Astrocyte of the spinal cord (primary cell): ENCODE measurements at places on chromosomes 16 and 17.

- DNase-seq, result peak; percentile 39
These were observed 15.2 kb downstream of the PIEZO1 start for GRCh38 chr16:88769617-88770460.

GRCh38 chr17:77124192-77124889 is 16.4 kb upstream of the SEC14L1 start:
- DNase-seq, result peak; percentile 84

- no peak for DNase-seq
These were observed 517.2 kb downstream of the RBFOX1 start for GRCh38 chr16:7849841-7850240.

GRCh38 chr16:64751906-64752305 is 370.0 kb downstream of the CDH11 start:
- DNase-seq, result peak; percentile 90

- no peak for DNase-seq
These were observed 537 bp downstream of the PALB2 start for GRCh38 chr16:23640615-23640930.

GRCh38 chr17:8324132-8324531 is 14.1 kb downstream of the ARHGEF15 start:
- DNase-seq, result no peak

DNA sequence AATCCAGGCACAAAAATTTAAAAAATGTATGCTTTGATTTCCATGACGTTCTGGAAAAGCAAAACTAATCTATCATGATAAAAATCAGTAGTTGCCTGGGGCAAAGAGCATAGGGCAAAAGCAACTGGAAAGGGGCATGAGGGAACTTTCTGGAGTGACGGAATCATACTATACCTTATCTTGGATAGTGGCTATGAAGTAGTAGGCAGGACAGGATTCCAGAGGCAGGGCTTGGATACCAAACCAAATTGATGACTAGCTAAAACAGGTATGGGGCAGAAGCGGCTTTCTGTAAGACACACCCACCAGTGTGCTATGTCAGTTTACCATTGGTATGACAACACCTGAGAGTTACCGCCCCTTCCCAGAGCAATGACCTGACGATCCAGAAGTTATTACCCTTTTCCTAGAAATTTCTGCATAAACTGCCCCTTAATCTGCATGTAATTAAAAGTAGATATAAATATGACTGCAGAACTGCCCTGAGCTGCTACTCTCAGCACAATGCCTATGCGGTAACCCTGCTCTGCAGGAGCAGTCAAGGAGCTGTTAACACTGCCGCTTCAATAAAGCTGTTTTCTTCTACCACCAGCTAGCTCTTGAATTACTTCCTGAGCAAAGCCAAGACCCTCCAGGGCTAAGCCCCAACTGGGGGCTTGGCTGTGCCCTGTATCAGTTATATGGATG is 56.7 kb downstream of the CFDP1 start:
- no peak for DNase-seq

- no peak for DNase-seq
These were observed 19.8 kb downstream of the FMNL1 start for GRCh38 chr17:45241328-45242028.

- DNase-seq, result no peak
These were observed 111.0 kb downstream of the NPIPB5 start for GRCh38 chr16:22621586-22622155.

DNA sequence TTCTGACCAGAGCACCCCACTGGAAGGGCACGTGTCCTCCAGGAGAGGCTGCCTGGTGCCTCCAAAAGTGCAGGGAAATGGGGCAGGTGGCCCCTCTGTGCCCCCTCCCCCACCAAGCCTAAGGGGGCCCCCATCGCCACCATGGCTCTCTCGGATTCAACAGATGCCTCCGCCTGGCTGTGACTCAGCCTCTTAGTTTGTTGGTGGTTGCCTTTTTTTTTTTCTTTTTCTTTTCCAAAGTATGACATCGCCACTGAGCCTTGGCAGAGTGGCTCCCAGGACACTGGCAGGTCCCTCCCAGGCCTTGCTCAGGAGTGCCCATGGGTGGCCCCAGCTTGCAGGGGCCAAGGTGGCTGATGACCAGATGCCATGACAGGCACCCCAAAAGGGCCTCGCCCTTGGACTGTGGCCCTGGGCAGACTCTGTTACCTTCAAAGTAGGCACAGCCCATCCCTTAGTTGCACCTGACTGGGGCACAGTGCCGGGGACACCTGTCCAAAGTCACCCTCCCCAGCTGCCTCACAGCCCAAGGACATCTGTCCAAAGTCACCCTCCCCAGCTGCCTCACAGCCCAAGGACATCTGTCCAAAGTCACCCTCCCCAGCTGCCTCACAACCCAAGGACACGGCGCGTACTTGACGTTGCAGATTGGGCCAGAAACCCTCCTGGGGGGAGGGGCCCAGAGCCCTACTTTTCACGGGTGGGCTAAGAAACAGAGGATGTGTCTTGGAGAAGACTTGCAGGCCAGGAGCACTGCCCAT is 29.6 kb downstream of the NPTX1 start:
- no peak for DNase-seq

DNA sequence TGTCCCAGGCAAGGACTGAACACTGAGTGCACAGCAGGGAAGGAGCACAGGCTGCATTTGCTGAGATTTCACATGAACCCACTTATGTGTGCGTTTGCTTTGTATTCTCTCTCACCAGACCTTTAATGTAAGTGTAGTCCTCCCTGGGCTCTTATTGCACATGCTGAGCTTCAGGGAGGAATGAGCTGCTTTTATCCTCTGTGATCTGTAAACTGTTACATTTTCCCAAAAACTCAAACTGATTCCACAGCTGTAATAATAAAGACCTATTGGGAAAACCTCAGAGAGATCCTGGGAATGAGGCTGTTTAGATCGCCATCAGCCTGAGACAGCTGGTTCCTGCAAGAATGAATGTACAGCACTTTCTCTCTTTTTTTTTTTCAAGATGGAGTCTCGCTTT is 53.6 kb upstream of the ADORA2B start:
- peak; percentile 24 for DNase-seq

DNA sequence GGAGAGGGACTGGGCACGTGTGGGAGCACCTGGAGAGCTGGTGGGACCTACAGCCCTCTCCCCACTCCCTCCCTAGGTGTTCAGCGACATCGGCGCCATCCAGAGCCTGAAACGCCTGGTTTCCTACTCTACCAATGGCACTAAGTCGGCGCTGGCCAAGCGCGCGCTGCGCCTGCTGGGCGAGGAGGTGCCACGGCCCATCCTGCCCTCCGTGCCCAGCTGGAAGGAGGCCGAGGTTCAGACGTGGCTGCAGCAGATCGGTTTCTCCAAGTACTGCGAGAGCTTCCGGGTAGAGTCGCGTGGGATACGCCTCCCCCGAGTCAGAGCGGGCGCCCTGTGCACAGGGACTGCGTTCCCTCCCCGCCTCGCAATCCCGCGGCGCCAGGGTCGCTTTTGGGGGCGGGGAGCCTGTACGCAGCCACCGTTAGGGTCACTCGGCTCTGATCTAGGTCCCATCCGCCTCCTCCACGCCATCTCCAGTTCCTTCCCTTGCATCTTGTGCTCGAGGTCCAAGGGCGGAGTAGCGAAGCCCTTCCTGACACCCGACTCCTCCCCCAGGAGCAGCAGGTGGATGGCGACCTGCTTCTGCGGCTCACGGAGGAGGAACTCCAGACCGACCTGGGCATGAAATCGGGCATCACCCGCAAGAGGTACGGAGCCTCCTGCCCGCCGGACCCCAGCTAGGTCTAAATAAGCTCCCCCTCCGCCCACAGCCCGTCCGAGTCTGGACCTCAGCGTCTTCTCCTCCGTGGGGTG is 13.0 kb downstream of the SARM1 start:
- no peak for DNase-seq
